ENCODE measurements at places on chromosomes 1 and 21. TPM values are rescaled to one million over a fixed set of nuclear protein-coding genes. Genes with fewer than 3 reads are reported as not detected.

The C1QTNF12 gene
- polyA plus RNA-seq: 17.4 TPM

The TPTE gene
- polyA plus RNA-seq: not detected

The GPR157 gene
- 2.0 TPM for polyA plus RNA-seq

The RABGGTB gene
- 89.9 TPM for polyA plus RNA-seq

The CELA3A gene
- polyA plus RNA-seq: not detected

The DENND2C gene
- 3.4 TPM for polyA plus RNA-seq

The TFAP2E gene
- polyA plus RNA-seq: 1.2 TPM

The ATP1A4 gene
- 0.12 TPM for polyA plus RNA-seq

The ESPN gene
- polyA plus RNA-seq: 12.0 TPM

The STUM gene
- polyA plus RNA-seq: 2.3 TPM

The ADORA1 gene
- polyA plus RNA-seq: 1.6 TPM

The CDK11B gene
- 43.8 TPM for polyA plus RNA-seq

The ERG gene
- 19.2 TPM for polyA plus RNA-seq

The DMBX1 gene
- polyA plus RNA-seq: not detected

The CRYAA gene
- not detected for polyA plus RNA-seq
